T-helper 2 cell (primary cell): ENCODE measurements at places on chromosomes 7 and 10.

DNA sequence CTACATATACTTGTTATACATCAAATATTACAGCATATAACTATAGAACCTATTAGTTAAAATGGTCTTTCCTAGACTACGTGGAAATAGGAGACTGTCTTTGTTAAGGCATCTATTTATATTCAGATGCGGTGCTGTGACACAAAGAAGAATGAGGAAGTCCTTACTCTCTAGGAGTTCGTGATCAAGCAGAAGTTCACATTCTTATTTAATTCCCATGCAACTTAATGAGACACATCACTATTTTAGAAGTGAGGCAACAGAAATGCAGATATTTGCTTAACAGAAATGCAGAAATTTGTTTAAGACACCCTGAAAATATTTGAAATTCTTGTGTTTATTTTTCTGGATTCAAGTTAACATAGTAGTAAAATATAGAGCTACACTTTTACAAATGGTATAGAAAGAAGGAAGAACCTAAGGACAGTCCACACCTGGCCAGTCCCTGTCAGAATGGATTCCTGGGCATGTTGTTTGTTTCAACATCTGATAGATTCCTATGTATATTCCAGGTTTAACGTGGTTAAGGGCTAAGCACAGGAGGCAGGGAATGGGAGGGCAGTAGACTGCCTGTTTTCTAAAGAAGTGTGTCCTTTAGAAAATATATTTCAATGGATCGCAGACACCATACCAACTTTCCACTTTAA, 70.6 kb upstream of the NXPH1 start:
- no peak for DNase-seq

DNA sequence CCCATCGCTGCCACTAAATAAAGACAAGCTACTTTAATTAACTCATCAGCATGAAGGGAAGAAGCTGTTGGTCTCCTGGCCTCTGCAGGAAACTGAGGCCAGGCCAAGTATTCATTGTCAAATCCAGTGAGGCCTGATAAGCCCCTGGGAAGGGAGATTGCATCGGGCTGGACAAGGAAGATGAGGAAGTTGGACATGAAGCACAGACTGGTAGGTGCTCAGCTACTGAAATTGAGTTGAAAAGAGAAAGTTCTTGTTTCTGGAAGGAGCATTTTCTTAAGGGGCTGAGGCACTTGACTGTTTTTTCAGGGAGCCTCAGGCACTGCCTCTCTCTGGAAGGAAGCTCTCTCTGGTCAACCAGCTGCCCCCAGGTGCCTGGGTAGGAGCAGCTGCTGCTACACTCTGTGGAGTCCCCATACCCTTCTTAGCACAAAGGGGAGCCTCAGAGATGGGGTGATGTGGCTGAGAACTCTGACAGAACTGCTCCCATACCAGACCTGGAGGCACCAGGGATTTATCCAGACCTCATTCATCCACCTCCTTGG, 90.3 kb upstream of the IKZF1 start:
- no peak for DNase-seq

- no peak for DNase-seq
These were observed 94.9 kb downstream of the NPSR1 start for GRCh38 chr7:34752929-34753328.

DNA sequence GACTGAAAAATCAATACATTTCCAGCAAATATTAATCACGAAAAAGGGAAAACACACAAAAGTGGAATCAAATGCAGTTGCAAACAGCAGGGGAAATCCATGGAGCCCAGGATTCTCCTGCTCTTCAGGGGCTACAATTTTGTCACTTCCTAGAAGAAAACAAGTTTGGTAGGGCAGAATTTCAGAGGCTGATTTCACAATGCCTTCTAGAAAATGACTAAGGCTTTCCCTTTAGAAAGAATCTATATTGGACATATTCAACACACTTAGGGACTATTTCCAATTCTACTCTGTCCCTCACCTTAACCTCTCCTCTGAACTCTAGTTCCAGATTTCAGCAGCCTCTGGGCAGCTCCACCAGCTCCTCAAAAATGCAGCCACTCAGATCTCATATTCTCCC, 111.3 kb downstream of the HECTD2 start:
- no peak for DNase-seq

GRCh38 chr10:44011603-44011981, 362.9 kb upstream of the ZNF32 start:
- no peak for DNase-seq

DNA sequence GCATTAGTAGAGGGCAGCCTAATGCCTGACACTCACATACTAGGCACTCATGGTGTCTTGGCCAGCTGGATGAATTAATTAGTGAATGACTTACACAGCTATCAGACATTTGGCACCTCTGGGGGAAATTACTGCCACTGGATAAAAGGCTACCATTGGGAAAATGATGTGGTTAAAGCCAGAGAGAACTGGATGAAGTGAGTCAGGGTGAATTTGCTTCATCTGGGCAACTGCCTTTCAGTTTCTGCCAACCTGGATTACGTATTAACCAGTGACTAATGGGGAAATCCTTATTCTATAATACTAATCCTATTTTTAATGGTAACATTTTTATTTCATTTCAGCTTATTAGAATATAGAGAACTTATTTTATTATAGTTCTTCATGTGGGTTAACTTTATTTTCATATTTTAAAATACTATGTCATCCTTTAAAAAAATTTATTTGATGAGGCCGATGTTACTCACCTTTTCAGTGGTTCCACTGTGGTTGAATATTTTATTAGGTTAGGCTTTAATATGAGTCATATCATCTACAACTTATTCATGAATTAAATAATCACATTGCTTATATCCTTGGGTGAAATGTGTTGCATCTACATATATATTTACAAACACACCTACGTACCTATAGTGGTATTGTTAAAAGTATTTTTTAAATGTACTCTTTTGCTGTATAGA, 85.6 kb upstream of the CAPZA2 start:
- DNase-seq, result no peak

DNA sequence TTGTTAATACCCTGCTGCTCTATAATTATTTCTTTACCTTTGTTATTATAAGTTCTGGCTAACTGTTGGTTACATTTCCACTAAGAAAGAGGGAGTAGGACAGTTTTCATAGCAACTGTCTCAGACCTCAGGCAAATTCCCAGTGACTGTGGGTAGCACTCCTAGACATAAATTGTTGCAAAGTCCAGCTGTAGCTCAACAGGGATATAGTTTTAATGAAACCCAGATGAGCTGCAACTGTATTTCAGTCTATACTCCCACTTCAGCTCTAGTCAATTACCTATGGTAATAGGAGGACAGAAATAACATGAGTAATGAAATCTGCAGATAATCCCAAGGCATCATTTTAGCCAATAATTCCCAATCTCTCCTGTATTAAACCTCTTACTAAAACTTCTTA, 103.0 kb upstream of the SEMA3A start:
- no peak for DNase-seq

DNA sequence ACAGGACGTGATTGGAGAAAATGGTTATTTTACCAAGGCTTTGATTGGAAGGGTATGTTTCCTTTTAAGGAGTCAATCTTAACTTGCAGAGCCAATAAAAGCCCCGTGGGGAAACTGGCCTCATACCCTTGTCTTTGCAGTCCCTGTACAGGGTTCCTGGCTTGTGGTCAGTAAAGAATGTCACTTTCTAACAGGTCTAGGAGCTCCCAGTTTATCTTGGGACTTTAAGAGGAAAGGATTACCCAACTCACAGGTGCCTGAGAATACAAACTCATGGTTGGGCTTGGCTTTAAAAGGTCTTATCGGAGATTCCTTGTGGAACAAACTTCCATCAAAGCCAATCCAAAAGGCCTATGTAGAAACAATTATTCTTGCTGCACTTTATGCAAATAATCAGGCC, 221.8 kb downstream of the PHF14 start:
- DNase-seq, result no peak

GRCh38 chr7:84393786-84394185, 199.2 kb upstream of the SEMA3A start:
- no peak for DNase-seq
